Naive thymus-derived CD4-positive, alpha-beta T cell (primary cell): ENCODE measurements at places on chromosomes 1 and 21. TPM values are rescaled to one million over a fixed set of nuclear protein-coding genes. Genes with fewer than 3 reads are reported as not detected.

GRCh38 chr1:99603699-99604560 lies 42.0 kb upstream of the PALMD start:
- no peak overlapping the region for H3K27ac ChIP-seq
- no peaks in the 10 kb centered on the region for H3K4me1 ChIP-seq
- no peaks in the 10 kb centered on the region for H3K27me3 ChIP-seq

DNA sequence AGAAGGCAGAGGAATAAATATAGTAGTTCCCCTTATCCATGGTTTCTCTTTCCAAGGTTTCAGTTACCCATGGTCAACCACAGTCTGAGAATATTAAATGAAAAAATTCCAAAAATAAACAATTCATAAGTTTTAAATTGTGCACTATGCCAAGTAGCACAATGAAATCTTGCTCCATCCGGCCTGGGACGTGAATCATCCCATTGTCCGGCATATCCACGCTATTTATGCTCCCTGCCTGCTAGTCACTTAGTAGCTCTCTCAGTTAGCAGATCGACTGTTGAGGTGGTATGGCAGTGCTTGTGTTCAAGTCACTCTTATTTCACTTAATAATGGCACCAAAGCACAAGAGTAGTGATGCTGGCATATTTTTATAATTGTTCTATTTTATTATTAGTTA lies 58.6 kb upstream of the ARHGAP29 start:
- no peaks in the 10 kb centered on the region for H3K36me3 ChIP-seq
- no peak overlapping the region for H3K4me3 ChIP-seq
- no peak for DNase-seq
- no peak overlapping the region for H3K27ac ChIP-seq
- no peaks in the 10 kb centered on the region for H3K4me1 ChIP-seq

- H3K36me3 ChIP-seq: no peaks in the 10 kb centered on the region
- H3K27ac ChIP-seq: no peak overlapping the region
- no peak overlapping the region for H3K4me3 ChIP-seq
- no peak for DNase-seq
- H3K4me1 ChIP-seq: no peaks in the 10 kb centered on the region
- H3K27me3 ChIP-seq: no peaks in the 10 kb centered on the region
These were observed 29.6 kb upstream of the LRRC8D start for GRCh38 chr1:89791064-89791726.

DNA sequence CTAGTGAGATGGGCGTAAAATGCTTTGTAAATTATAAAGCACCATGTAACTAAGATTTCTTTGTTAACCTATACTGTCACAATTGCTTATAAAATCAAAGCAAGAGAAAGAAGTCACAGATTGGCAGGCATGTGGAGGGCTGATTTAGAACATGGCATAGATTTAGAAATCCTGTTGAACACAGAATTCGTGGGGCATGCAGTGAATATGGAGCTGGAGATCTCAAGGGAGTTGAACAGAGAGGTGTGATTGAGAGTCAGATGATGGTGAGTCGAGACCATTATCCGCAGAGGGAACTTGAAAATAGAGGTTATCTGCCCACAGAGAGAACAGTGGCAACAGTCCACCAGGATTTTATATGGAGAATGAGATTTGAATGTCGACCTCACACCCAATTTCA lies 27.6 kb downstream of the PBX1 start:
- H3K27ac ChIP-seq: no peak overlapping the region
- DNase-seq: no peak
- H3K36me3 ChIP-seq: no peaks in the 10 kb centered on the region

LRRC3 gene
- 2.9 and 3.3 TPM in 2 replicates for total RNA-seq

ZBTB8OS gene
- 58.8 TPM for total RNA-seq

C8B gene
- not detected for total RNA-seq
